Umbilical cord (tissue), 2 donors: ENCODE measurements at places on chromosomes 6 and 20.

- DNase-seq, result peak; percentile 48
Measured at GRCh38 chr6:15017261-15017660, 228.6 kb upstream of the JARID2 start.

DNA sequence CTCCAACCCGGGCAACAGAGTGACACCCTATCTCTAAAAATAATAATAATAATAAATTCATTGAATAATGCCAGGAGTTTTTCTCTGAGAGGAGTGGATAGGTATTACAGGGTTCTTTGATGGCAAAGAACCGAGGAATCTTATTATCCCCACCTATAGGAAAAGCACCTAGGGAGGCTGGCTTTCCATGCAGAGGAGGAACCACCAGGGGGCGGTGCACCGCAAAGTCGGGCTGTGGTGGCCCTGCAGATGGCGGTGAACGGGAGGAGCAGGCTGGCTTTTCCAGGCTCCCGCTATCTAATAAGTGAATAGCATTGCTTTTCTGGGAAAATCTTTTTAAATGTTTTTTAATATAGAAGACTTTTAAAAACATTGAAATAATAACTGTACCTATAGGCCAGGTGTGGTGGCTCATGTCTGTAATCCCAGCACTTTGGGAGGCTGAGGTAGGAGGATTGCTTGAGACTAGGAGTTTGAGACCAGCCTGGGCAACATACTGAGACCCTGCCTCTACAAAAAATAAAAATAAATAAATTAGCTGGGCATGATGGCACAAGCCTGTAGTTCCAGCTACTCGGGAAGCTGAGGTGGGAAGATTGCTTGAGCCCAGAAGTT is 864.2 kb downstream of the KIF16B start:
- no peak for DNase-seq

GRCh38 chr20:33399924-33400323 is 1.4 kb downstream of the CDK5RAP1 start:
- DNase-seq, result no peak

DNA sequence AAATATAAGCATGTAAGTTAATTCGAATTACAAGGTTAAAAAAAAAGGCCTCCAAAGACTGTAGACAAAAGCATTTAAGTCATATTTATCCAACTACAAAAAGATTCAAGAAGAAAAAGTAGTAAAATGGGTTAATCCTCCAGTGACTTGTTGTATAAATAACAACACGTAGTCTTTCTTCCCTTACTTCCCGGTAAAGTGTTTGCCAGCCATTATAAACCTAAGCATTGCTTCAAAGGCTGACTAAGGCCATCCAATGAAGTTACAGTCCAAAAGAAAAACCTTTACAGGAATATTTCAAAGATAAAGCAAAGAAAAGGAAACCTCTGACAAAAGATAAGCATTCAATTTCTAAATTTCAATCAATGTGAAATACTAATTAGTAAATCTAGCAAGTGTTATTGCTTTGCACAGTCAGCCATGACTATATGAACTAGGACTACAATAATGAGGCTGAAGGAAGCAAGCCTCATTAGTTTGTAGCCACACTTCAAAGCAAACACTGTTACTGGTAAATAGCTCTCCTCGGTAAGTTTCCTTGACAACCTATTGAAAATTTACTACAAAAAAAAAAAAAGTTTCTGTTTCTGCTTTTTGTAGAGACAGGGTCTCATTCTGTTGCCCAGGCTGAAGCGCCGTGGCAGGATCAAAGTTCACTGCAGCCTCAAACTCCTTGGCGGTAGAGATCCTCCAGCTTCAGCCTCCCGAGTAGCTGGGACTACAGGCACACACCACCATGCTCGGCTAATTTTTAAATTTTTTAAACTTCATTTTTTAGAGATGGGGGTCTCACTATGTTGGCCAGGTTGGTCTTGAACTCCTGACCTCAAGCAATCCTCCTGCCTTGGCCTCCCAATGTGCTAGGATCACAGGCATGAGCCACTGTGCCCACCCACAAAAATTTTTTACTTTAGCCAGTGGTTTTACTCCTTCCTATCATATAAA is 46.0 kb downstream of the NUDT3 start:
- no peak for DNase-seq

- no peak for DNase-seq
Measured at GRCh38 chr6:143252961-143253360, 192.3 kb downstream of the AIG1 start.

GRCh38 chr6:150333585-150333941 is 35.2 kb upstream of the IYD start:
- no peak for DNase-seq

- no peak for DNase-seq
Measured at GRCh38 chr6:21521276-21521675, 72.3 kb upstream of the SOX4 start.

- peak; percentile 64 for DNase-seq
Measured at GRCh38 chr6:35302604-35303241, 5.1 kb downstream of the DEF6 start.

GRCh38 chr6:626236-626635 is 30.7 kb downstream of the HUS1B start:
- no peak for DNase-seq

GRCh38 chr6:110548110-110548847 is 71.9 kb upstream of the SLC22A16 start:
- DNase-seq, result peak; percentile 40

GRCh38 chr6:15628499-15629131 is 34.2 kb downstream of the DTNBP1 start:
- DNase-seq, result peak; percentile 71

DNA sequence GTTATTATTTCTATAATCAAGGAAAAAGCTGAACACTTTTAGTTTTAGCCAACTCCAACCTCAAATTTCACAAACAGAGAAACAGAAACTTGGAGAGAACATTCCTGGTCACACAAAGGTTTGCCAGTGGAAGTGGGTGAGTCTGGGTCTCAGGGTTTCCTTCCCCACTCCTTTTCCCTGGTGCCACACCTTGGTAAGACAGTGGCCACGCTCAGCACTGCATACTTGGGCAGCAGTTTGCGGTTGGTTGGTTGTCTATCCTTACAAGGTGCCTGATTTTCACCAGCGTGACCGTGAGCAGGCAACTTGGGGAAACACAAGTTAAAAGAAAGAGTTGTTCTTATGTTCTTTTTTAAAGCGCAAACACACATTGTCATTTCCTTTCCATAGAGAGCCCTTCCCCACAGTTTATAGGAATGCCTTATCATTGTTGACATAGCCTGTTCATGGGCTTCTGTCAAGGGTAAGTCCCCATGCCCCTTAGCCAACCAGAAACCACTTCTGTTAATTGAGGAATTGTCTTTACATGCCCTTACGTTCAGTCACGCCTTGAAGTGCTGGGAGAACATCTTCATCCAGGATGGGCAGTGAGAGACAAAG is 82.2 kb downstream of the RIN2 start:
- no peak for DNase-seq

DNA sequence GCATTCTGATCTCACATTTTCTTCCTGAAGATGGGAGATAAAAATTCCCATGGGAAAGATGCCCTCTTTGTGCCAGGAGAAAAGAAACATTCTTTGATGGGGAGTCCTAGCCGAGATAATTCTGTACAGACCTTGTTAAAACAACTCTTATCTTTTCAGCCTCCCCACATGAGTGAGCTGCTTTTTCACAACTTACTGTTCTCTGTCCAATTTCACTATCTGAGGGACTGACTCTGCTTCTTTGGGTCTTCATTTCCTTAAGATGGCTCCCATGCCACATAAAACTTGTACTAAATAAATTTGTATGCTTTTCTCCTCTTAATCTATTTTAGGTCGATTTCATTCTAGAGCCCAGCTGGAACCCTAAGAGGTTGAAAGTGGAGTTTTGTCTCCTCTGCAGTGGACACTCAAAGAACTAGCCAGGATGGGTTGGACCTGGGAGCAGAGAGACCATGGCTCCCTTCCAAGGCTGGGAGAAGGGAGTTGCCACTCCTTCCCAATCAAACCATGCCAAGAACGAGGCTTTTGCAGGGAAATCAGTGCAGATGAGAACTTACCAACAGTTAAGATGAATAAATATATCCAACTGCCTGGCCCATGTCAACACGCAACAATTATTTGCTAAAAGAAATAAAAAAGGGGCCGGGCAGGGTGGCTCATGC is 285.8 kb upstream of the SULF2 start:
- DNase-seq, result peak; percentile 71

GRCh38 chr6:30157581-30157980 is 3.4 kb downstream of the TRIM10 start:
- DNase-seq, result no peak

GRCh38 chr20:41373251-41373783 is 6.7 kb upstream of the EMILIN3 start:
- DNase-seq, result no peak

DNA sequence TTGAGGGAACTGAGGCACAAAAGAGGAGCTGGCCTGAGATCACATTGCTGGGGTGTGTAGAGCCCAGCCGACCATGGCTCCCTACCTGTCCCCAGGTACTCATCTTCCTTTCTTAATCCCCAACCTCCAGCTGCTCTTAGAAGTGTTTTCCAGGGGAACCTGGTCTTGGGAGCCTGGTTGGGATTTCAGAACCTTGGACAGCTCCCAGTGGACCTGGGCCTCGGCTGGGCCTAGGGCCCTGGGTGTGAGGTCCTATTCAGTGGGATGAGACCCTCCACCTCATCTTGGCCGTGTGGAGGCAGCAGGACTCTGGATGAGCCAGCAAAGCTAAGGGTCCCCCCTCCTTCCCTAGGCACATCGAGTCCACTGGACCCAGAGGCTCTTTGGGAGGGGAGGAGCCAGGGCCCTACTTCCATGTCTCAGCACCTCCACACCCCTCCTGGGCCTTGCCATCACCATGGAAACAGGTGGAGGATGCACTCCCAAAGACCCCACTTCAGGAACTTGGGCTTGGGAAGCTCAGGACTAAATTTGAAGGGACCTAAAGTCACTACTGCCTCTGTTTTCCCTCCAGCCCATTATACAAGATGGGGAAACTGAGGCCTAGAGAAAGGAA is 38.5 kb downstream of the DLGAP4 start:
- DNase-seq, result peak; percentile 62

DNA sequence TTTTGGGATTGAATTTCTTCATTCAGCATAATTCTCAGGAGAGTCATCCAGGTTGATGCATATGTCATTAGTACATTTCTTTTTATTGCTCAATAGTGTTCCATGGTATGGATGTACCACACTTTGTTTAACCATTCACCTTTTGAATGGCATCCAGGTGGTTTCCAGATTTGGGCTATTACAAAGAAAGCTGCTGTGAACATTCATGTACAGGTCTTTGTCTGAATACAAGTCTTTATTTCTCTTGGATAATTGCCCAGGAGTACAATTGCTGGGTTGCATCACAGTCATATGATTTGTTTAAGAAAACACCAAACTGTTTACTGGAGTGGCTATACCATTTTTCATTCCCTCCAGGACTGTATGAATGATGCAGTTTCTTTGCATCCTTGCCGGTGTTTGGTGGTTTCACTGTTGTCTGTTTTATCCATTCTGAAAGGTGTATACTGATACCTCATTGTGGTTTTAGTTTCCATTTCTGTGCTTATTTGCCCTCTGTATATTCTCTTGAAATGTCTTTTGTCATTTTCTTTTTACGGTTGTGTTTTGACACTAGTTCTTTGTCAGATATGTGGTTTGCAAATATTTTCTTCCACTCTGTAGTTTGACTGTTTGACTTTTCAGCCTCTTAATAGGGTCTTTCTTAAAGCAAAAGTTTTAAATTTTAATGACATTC is 8.8 kb downstream of the CDKAL1 start:
- DNase-seq, result no peak

- no peak for DNase-seq
Measured at GRCh38 chr20:48703107-48703506, 124.7 kb downstream of the PREX1 start.

DNA sequence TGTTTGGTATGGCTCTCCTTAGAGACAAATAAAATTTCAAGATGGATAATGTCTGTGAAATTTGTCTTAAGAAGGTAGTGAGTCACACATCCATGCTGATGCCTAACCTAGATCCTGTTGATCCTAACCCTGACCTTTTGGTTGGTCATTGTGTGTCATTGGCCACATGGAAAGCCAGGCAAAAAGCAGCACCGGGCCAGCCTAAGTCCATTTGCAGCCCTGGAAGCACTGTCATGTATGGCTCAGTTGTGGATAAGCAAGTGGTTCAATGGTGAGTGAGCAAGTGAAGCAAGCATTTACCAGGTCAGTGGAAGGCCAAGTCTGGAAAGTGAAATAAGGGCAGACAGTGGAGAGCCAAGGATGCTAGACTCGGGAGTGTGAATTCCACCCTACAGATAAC is 12.1 kb upstream of the XRN2 start:
- no peak for DNase-seq

DNA sequence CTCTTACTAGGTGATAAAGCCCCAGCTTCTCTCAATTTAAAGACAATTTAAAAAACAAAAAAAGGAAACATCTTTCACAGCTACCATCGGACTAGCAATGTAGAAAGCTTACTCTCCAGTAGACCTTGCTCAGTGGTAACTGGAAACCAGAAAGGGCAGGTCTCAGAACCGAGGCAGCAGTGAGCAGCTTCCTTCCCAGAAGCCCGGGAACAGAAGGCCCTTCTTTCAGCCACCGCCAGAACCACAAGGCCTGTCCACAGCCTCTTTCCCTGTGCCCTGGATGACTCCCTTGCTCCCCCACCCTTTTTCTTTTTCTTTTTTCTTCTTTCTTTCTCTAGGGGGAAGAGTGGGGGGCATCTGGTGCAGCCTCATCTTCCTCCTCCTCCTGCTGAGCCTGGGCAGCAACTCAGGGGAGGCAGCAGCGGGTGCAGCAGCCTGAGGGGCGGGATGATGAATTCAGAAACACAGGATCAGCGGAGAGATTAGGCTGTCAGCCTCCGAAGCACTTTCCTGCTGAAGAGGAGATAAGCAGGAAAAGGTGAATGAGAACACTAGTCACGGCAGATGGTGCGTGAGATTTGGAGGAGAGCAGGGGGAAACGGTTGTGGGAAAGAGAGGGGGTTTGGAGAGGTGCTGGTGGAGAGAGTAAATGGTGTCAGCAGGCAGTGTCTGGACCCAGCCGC is 158.5 kb downstream of the ID4 start:
- DNase-seq, result no peak

DNA sequence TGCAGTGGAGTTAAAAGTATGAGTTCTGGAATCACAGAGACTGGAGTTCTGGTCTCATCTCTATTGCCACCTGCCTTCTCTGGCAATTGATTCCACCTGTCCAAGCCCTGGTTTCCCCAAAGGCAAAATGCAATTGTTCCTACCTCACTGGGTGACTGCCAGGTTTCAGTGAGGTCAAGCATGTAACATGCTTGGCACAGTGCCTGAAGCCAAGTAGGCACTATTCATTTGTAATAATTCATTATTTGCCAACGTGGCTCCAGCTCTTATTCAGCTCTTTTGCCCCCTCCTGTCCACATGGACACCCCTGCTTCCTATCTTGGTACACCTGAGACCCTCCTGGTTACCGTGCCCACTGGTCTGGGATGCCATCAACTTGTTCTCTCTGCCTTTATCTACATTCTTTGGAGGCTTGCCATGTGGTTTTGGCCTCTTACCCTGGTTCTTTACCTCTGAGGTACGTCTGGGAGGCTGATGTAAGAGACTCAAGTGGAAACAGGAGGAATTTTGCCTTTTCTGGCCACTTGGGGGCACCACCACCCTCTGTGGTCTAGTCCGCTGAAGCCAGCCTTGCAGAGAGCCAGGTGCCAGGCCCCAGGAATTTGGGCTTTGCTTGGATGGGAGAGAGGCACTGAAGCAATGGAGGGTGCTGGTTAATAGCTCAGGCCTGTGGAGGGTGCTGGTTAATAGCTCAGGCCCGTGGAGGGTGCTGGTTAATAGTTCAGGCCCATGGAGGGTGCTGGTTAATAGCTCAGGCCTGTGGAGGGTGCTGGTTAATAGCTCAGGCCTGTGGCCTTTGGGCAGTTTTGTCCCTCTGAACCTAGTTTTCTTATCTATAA is 1.7 kb downstream of the KCNK15 start:
- DNase-seq, result peak; percentile 71

GRCh38 chr6:37130704-37131103 is 39.2 kb upstream of the PIM1 start:
- no peak for DNase-seq
